Left renal cortex interstitium (tissue), 4 donors: ENCODE measurements at places on chromosomes 5 and 9.

DNA sequence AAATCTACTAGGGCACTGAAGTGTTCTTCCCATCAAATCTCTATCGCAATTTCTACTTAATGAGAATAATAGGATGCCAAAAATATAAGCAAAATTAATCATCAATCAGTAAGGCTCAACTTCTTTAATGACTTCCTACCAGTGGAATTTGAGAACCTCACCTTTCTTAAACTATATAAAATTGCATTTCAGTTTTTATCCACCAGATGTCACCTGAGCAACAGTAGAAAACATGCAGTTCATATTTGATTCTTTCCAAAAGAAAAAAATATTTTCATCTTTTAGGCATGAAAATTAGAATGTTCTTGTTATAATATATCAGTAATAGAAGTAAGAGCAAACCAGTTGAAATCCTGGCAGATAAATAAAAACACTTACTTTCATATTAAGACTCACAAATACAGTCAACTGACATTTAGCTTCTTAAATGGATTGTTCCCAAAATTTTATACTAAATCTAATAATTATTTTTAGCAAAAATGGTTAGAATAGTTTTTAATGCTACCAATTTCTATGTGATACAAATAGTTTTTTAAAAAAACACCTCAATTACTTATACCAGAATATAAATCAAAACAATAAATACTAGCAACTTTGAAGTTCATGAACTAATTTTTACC, 13.4 kb upstream of the CCDC112 start:
- no peak for DNase-seq

DNA sequence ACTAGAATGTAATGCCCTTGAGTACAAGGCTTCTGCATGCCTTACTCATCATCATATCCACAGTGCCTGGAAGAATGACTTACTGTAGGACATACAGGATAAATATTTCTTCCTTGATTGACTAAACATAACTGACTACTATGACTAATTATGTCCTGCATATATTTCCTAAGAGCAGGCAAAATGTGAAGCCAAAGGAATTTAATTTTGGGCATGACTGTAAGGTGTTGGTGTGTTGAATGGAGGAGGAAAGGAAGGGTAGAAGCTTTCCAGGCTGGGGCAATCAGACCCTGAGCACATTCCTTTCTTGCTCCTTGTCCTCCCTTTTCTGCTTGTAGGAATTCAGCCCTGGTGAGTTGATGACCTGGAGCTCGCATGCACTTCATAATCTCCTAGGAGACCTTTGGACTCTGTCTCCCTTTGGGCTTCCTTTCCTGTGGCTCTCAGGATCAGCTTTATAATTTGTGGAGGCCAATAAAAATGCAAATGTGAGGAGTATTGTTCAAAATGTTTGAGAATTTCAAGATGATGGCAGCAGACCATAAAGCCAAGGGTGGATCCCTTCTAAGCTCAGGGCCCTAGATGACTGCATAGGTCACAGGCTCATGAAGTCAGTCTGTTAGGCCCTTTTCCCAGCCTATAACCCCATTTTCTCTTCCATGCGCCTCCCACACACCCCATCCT, 174.0 kb downstream of the HMHB1 start:
- DNase-seq, result no peak

GRCh38 chr9:109590966-109591365, 92.9 kb upstream of the PTPN3 start:
- no peak for DNase-seq

GRCh38 chr9:109632817-109633216, 134.7 kb upstream of the PTPN3 start:
- no peak for DNase-seq

- no peak for DNase-seq
These were observed 18.1 kb upstream of the GPX3 start for GRCh38 chr5:151002250-151002649.
